ENCODE measurements at places on chromosomes 13 and 19.

DNA sequence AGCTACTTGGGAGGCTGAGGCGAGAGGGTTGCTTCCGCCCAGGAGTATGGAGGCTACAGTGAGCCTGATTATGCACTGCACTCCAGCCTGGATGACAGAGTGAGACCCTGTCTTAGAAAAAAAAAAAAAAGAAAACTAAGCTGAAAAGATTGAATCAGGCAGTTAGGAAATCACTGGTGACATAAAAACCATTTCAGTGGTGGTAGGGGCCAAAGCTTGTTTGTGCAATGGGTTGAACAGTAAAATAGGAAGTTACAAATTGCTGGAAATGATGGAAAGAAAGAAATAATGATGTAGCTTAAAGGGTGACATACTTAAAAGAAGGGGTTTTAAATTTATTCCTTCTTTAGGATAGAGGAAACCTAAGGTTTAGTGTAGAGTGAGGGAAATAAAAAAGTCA, 4.8 kb upstream of the OXGR1 start:
- no peak for DNase-seq

DNA sequence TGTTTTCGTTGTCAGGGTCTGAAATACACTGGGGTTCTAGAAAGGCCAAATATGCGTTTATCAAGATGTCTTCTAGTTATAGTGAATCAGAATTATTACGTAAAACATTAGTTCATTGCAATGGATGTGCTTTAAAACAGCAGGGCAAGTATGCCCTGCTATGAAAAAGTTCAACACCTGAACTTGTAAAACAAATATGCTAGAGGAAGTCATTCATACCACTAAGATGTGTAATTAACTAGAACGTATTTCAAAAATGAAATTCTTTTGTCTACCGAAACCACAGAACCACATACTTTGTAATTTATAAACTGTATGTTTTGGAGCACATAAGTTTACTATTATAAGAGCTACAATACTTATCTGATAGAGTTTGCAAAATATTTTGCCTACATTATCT, 266.2 kb downstream of the KCTD12 start:
- no peak for DNase-seq

DNA sequence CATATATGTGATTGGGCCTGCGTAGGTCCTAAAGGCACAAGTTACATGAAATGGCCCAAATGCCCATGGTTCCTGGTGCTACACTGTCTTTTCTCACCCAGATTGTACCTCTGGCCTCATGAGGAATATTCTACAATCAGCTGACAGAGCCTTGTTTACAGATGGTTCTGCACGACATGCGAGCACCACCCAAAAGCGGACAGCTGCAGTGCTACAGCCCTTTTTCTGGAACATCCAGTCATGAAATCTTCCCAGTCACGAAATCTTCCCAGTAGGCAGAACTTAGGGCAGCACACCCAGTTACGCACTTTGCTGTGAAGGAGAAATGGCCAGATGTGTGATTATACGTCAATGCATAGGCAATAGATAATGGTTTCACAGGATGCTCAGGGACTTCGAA, 7.7 kb upstream of the ELF1 start:
- no peak for DNase-seq

DNA sequence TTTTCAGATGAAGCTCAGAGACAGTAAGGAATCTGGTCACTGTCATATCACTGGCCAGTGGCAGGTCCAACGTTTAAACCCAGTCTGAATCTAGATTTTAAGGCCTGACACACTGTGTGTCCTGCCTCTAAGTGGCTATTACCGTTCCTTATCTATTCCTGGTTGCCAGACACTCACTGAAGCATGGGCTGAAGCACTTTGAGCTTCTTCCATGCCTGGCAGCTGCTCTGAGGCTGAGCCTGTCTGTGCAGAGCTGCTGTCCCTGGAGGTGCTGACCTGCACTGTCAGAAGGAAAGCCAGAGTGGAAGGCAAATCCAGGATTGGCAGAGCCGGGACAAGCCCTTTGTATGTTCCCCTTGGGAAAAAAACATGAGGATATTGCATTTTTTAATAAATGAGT, 109.2 kb upstream of the SLC7A1 start:
- DNase-seq, result no peak

DNA sequence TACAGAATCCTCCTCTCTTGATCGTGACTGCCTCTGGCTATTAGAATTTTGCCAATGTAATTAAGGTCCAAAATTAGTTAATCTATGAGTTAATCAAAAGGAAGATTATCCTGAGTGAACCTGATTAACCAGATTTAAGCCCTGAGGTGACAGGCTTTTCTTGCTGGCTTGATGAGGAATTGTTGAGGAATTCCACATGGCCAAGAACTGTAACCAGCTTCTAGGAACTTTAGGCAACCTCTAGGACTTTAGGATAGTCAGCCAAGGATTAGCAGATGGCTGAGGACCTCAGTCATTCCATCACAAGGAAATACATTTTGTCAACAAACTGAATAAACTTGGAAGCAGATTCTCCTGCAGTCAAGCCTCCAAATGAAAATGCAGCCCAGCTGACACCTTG, 84.8 kb downstream of the STOML3 start:
- no peak for DNase-seq

DNA sequence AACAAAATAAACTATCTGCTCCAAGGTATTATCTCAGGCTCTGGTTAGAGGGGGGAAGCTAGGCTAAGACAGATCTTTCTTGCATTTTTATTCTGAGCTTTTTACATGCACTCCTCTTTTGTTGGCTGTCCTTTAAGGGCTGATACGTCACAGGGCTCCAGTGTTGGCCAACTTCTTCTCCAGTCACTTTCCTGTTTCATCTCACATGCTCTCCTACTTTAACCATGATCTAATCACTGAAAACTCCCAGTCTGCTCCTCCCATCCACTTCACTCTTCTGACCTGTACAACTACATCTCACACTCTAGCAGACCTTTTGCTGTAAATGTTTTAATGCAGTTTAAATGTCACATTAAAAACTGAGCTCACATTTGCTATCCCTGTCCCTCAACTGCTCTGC, 510.0 kb upstream of the KLF12 start:
- DNase-seq, result no peak

All from AG09309 (cell line).